ENCODE measurements at places on chromosomes 2 and 18.
A peak's percentile ranks its signal among the peaks of the same experiment; 100 is the strongest.

DNA sequence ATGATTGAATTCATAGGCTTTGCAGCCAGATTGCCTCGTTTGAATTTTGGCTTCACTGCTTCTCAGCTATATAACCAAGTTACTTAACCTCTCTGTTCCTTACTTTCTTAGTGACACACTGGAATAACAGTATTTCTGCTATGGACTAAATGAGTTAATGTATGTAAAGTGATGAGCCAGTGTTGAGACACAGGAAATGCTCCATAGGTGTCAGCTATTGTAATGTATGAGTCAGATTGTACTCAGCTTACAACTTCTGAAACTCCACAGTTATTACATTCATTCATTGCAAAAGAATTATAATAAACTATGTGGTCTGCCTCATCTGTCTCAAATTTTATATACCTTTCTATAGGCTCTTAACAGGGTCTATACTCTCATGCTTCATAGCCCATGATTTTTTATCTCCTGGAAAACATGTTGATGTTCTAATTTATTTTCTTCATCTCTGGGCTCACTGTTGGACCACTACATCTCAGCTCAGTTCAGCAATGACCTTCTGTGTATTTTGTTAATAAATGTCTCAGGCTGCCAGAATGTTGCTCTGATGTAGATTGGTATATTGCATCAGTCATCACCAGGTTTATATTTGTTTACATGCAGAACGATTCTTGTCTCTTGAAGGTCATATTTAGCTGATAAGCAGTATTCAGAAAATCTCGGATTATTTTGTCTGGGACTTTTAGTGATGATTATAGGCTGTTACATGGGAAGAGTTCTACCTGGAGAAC, 76.2 kb downstream of the MAP3K20 start:
- DNase-seq: no peak

DNA sequence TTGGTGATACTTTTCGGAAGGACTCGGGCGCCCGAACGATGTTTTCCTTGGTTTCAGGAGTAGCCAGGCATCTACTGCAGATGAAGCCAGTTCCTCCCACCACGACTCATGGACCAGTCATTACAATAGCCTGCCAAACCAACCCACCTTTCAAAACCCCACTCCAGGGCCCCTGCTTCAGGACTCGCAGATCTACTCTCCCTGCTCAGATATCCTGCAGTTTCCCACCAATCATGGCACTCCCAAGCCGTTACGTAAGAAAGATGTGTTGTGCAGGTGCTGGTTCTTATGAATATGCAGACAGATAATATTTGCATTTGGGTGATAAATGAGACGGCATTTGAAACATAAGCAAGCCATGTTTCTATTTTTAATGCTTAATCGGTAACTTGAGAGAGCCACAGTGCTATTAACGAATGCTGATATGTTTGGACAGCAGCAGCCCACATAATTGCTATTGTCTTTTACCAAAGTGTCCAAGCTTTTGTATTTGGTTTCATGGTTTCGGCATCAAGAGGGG, 3.5 kb upstream of the CYS1 start:
- no peak for DNase-seq

- no peak for DNase-seq
These were observed 211.3 kb upstream of the HDAC4 start for GRCh38 chr2:239612133-239612532.

GRCh38 chr18:47247416-47248114, 3.9 kb downstream of the SKOR2 start:
- DNase-seq: no peak

DNA sequence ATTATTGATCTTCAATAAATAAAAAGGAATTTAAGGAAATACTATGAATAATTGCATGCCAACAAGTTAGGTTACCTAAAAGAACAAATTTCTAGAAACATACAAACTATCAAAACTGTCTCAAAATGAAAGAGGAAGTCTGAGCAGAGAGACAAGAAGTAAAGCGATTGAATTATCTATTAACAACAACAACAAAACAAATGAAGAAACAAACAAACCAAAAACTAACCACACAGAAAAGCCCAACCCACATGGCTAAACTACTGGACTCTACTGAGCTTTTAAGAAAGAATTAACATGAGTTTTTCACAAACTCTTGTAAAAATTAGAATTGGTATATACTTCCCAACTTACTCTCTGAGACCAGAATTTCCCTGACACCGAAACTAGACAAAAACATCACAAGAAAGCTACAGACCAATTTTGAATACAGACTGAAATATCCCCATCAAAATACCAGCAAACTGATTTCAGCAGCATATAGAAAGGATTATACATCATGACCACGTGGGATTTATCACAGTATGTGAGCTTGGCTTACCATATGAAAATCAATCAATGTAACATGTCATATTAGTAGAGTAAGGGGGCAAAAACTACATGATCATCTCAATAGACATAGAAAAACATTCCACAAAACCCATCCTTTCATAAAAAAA, 16.6 kb upstream of the GALNT1 start:
- DNase-seq: no peak

- no peak for DNase-seq
These were observed 68.1 kb downstream of the OLA1 start for GRCh38 chr2:174180165-174180724.

DNA sequence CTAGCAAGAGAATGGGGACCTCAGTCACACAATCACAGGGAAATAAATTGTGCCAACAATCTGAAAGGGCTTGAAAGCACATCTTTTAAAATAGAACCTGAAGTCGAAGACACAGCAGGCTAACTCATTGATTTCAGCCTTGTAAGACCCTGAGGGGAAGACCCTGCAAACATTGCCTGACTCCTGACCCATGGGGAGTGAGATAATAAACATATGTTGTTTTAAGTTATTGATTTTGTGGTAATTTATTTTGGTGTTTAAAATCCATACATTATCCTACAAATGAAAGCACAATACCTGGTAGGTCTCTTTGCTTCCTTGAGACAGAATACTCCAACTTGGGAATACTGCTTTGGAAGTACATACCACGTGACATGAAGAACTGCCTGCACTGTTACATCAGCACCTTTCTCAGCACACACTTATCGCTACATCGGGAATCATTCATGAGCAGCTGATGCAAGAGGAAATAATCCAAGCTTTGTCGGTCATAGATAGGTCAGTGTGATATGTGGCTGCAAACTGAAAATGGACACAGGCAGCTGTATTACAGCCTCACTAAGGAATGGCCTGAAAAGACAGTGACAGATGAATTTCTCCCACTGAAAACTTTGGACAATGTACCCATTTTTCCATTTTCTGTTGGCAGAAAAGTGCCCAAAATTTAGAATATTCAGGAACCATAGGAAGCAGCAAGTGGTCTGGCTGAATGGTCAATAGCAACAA, 494.5 kb upstream of the MAP2 start:
- DNase-seq: no peak

- DNase-seq: no peak
These were observed 37.3 kb downstream of the DARS1 start for GRCh38 chr2:135948141-135948540.

DNA sequence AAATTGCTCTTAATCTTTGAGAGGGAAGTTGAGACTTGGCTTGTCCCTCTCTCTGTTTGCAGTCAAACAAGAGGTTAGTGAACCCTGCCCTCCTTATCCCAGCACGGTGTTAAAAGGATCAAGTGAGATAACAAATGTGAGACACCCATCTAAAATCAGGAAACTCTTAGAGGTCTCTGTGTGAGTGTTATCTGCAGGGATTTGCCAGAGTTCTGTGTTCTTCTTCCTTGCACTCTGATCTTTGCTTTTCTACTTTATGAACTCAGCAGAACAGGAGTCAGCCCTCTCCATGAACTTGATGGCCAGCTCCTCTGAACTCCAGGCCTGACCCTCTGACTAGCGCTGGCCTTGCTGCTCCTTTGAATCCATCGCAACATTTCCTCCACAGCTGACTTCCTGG, 123.8 kb downstream of the NCKAP5 start:
- no peak for DNase-seq

GRCh38 chr2:168211664-168212163, 35.7 kb downstream of the STK39 start:
- no peak for DNase-seq

DNA sequence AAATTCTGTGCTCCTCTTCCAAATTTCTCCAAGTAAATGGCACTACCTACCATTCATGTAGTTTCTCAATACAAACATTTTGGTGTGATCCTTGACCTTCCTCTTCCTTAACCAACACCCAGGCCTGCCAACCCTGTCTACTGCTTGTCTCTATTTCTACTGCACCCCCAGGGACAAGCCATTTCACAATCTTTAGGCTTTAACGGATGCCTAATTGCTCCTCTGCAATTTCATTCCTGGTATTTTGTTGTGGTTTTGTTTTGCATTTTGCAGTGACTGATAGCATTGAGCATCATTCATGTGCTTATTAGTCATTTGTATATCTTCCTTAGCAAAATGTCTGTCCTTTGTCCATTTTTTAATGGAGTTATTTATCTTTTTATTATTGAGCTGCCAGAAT, 10.0 kb downstream of the FAP start:
- DNase-seq: no peak

GRCh38 chr2:54275541-54275940, 19.5 kb upstream of the TSPYL6 start:
- DNase-seq: no peak

- no peak for DNase-seq
These were observed 111.8 kb downstream of the STPG4 start for GRCh38 chr2:47043142-47043890.

DNA sequence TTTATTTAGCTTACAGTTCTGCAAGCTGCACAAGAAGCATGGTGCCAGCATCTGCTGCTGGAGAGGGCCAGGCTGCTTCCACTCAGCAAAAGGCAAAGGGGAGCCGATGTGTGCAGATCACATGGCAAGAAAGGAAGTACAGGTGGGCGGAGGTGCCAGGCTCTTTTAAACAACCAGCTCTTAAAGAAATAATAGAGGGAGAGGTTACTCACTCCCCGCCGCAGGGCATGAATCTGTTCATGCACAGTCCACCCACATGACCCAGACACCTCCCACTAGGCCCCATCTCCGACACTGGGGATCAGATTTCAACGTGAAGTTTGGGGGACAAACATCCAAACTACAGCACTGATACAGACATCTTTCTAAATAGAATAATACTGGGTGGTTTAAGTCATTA, 105.8 kb downstream of the MTCL1 start:
- DNase-seq: no peak

DNA sequence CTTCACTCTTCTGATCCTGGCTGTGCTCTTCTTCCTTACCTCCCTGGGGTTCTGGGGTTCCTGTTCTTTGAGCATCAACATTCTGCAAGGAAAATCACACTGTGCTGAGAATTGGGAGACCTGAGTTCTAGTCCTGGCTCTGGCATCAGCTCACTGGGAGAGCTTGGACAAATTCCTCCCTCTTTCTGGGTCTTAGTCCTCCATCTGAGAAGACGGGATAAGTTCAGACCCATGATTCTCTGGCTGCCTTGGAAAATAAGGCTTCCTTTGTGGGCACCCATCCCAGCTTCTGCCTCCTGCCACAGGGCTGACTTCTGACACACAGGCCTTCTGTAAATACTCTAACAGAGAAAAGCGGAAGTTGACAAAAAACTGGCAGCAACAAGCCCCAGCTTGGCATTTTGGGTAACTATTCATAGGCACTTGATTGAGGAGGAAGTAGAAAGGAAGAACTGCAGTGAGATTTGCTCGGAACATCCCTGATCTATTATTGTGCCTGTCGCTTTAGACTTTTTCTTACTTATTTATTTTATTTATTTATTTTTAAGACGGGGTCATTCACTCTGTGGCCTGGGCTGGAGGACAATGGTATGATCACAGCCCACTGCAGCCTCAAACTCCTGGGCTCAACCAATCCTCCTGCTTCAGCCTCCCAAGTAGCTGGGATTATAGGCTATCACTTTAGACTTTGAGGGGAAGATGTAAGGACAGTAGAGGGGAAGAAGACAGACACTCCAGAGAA, 7.9 kb downstream of the PCBP1 start:
- DNase-seq: peak; percentile 81

DNA sequence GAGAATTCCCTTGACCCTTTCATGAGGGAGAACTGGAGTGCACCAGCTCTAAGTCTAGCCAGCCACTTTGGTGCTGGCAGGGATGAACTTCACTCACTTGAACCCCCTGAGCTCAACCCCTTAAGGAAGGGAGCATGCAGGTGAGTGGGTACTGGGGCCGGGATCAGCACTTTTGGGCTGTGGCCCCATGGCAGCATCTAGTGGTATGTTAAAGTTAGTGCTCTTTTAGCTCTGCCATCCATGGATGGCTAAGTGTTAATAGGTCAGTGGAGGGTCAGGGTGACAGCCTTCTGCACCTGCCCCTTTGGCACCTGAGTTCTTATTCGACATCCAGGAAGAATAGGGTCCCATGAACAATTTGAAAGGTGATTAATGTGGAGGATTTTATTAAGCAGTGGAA, 689.0 kb upstream of the FSHR start:
- DNase-seq: no peak

- no peak for DNase-seq
These were observed 47.1 kb upstream of the ZNF519 start for GRCh38 chr18:14179306-14179705.

GRCh38 chr2:168422584-168422983, 33.5 kb upstream of the CERS6 start:
- DNase-seq: no peak

DNA sequence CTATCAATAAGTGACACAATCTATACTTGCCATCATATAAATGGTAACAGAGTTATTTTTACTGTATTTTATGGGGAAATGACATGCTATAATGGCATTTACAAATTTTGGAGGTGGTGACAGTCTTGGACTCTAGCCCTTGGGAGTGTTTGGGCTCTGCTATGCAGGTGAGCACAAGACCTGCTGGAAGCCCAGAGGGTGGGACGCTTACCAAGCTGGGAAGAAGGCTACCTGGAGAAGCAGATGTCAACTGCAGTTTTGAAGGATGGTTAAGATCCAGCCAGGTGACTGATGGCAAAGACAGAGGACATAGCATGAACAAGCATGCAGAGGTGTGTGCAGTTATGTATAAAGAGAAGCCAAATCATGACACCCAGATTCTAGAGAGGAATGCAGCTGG, 346.9 kb downstream of the MYCN start:
- DNase-seq: no peak

GRCh38 chr2:85601771-85602475, 575 bp downstream of the TMEM150A start:
- no peak for DNase-seq

DNA sequence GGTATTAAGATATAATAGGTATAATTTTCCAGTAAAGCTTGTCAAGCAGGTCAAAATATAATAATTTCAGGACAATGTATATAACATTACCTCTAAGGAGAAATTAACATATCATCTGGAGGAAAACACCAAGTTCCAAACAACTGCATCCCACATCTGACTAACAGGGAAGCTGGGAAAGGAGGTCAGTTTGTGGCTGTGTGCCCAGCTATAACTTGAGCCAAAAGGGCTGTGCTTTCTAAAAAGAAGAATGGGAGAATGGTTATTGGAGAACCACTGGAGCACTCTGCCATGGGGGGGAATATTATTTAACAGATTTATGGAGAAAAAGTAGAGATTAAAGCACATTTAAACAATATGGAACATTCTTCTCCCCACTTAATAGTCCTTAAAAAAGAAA, 390.6 kb upstream of the PKDCC start:
- no peak for DNase-seq
